Gastroesophageal sphincter (tissue), 4 donors: ENCODE measurements at places on chromosomes 12 and 14. TPM values are rescaled to one million over a fixed set of nuclear protein-coding genes. Genes with fewer than 3 reads are reported as not detected.

The SERPINA3 gene
- total RNA-seq, result 263 TPM

The MORN3 gene
- total RNA-seq, result not detected

DNA sequence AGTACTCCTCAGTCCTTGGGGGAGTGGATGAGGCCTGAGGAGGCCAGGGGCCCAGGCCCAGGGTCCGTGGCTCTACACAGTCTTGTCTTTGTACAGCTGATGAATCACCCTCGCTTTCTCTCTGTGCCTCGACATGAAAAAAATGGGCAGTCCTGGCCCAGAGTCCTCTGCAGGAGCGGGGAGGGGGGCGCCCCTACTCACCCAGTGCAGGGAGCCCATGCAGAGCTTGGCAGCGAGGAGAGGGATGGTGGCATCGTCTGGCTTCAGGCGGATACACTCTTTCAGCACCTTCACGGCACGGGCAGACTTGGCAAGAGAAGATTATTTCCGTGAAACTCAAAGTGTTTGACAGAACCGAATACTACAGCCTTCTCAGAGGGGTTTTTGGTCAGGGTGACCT is 159.3 kb downstream of the TTC7B start:
- ATAC-seq, result peak; percentile 27

- no peak for ATAC-seq
Observed at GRCh38 chr14:90416720-90417119, 19.9 kb downstream of the CALM1 start.

- ATAC-seq, result no peak
Observed at GRCh38 chr12:2138871-2139308, 86.1 kb downstream of the CACNA1C start.

The RTRAF gene
- 109 TPM for total RNA-seq

DNA sequence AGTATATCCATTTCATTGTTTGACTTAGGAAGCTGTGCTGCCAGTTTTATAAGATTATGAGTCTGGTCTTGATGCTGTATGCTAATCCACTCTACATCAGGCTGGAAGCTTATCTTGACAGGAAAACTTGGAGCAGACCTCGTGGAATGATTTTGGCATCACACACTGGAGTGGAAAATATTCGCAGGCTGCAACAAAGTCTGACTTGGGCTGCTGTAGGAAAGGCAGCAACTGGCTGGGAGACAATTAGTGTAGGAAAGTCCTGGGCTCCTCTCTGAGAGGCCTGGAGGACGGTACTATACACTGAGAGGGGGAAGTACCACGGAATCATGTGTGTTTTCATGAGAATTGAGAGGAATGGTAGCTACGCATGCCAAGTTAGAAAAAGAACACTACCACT is 383.7 kb downstream of the ETNK1 start:
- ATAC-seq, result peak; percentile 39

GRCh38 chr14:81221579-81222102 is 882 bp upstream of the GTF2A1 start:
- no peak for ATAC-seq

DNA sequence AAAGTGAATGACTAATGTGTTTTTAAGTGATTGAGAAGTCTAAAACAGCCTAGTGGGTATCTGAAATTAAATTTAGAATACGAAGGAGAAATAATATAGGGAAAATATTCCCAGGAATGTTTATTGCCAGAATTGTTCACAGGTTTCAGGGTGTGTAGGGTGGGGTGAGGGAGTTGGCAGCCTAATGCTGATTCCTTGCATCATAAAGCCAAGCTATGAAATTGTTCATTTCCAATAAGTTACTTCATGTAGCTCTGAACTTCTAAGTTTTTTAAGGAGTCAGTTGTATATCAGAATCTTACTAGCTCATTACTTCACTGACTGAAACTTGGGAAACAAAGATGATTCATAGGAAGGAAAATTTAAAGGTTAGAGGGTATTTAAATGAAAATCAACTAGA is 56.4 kb downstream of the RAB35 start:
- ATAC-seq, result no peak

- ATAC-seq, result no peak
Observed at GRCh38 chr14:52241087-52241793, 26.3 kb upstream of the PTGDR start.

DNA sequence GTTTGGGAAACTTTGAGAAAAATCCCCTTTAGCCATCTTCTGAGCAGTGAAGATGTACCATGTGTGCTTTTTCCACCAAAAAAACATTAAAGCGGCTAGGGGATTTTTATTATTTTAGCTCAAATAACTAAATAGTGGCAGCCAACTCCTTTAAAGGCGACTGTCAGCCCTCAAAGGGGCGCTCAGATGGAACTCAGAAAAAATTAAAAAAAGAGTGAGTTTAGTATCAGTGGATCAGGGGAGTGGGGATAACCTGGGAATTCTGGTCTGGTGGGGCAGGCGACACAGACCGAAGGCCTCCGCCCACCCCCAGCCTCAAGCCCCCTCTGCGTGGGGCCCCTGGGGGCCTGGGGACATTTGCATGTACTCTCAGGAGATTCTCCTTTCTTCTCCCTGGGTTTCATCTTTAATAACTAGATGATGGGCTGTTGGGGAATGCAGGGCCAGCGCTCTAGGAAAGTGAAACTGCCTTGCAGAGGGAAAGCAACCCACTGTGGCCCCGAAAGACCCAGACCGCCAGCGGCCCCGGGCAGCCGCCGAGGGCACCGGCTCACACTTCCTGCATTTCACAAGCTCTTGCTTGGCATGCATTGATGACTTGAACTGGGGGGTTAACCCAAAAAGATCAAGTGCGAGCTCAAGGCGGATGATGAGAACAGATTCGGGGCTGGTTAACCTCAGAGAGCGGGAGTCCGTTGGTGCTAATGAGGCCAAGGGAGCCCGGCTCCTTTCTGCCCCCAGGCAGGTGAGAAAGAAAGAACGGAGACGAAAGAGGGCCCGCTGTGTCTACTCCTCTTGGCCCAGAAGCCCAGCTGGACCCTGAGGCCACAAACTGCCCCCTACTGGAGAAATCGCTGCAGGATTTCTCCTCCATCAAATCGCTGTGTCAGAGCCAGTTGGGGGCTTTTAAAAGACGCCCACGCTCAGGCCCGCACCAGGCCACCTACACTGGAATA is 7.3 kb upstream of the BATF start:
- ATAC-seq, result no peak

The GNPTAB gene
- 25.8 TPM for total RNA-seq

- ATAC-seq, result no peak
Observed at GRCh38 chr12:24460506-24460905, 488.4 kb downstream of the BCAT1 start.

The ZFHX2 gene
- 0.45 TPM for total RNA-seq

The REP15 gene
- total RNA-seq, result 1.2 TPM

DNA sequence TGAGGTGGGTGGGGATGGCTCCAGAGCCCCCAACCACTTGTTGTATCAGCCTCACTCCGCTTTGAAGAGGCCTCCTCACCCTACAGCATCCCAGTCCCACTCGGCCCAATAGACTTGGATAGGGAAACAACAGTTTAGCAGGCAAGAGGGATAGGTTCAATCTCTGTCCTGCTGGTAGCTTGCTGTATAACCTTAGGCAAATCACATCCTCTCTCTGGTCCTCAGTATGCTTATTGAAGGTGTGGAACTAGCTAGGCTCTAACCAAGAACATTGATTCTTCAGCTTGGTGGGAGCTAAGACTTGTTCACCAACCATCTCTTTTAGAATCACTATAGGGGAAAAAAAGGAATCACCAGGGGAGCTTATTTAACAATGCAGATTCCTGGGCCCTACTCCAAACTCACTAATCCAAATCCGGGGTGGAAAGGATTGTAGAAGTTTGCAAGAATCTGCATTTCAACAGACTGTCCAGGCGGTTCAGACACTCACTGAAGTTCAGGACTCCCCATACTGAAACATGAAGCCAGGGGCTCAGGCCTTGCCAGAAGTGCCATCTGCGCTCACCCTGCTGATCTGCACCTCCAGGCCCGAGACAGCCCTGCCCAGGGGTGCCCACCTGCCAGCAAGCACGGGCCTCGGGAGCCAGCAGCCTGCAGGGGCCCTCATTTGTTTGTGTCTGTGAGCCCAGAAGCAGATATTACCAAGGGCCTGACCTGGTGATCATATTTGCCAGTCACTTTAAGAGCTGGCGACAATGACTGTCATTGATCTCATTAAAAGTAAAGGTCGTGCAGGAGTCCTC is 113.0 kb downstream of the ADCK1 start:
- no peak for ATAC-seq

- ATAC-seq, result no peak
Observed at GRCh38 chr14:55265197-55265596, 6.0 kb upstream of the FBXO34 start.

The GPRC5D gene
- total RNA-seq, result not detected

The HSPB8 gene
- total RNA-seq, result 427 TPM

The JPH4 gene
- total RNA-seq, result 2.7 TPM

- ATAC-seq, result peak; percentile 65
Observed at GRCh38 chr12:117119592-117120198, 20.5 kb upstream of the TESC start.

GRCh38 chr12:130868412-130868811 is 3.5 kb upstream of the RAN start:
- no peak for ATAC-seq

DNA sequence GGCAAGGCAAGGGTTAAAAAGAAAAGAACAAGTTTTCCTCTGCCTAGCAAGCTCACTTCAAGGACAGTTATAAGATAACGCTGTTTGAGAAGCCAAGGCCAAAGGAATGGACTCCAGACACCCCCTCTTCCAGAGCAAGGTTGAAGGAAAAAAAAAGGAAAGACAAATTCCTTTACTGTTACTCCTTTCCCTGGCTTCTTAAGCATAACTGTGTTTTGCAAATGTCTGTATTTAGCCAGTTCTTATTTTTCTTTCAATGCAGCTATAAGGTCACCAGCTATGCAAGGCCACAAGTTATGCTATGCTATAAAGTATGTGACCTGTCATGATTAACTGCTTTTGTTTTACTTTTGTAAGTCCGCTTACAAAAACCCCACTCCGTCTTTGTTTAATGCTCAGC is 26.6 kb downstream of the ZNF410 start:
- no peak for ATAC-seq

DNA sequence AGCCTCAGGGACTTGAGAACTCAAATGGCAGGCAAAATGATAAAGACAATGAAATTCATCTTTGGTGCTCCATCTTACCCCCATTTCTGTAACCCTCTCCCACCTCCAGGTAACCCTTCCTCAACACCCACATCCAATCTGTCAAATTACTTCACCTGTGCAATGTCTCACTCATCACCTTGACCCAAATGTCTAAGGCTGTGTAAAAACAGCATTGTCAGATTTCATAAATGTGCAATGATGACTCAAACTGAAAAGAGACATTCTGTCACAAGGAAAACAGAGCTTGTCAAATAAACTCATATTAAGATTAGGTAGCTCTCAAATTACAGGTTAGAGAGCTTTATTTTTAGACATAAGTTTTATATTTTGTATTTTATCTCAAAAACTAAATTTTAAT is 19.9 kb upstream of the COCH start:
- no peak for ATAC-seq

GRCh38 chr12:101838628-101839323 is 8.0 kb upstream of the GNPTAB start:
- no peak for ATAC-seq

GRCh38 chr12:116734156-116734768 is 3.6 kb downstream of the SPRING1 start:
- ATAC-seq, result no peak

DNA sequence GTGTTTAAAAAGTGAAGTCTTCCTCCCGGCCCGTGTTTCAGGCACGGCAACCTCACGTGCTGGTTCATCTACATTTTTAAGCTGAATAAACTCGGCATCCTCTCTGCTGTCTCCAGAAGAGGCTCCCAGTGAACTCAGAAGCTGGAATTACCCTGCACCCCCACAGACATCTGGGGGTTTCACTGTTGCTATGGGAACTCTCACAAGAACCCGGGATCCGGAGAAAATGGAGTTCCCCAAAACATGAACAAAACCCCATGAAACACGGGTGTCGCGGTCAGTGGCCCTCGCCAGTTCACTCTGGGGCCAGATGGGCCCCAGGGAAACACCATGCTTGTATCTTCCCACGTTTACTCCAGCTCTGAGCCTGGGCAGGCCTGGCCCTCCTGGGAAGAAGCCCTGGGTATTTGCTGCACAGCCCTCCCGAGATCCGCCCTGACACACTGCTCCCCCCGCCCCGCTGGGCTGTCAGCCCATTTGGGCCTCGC is 143.7 kb downstream of the PIWIL1 start:
- ATAC-seq, result no peak

GRCh38 chr12:97681612-97682504 is 219.3 kb downstream of the RMST start:
- ATAC-seq, result no peak

The TRAF3 gene
- 16.2 TPM for total RNA-seq

GRCh38 chr12:100797786-100798185 is 3.2 kb downstream of the ANO4 start:
- ATAC-seq, result no peak
